Activated CD8-positive, alpha-beta memory T cell treated with anti-CD3 and anti-CD28 coated beads, Interleukin-2, amount 10 ng/mL, durations not matched to agents 7 days and 5 days (primary cell): ENCODE measurements at places on chromosomes 2 and 18. TPM values are rescaled to one million over a fixed set of nuclear protein-coding genes. Genes with fewer than 3 reads are reported as not detected.
A peak's percentile ranks its signal among the peaks of the same experiment; 100 is the strongest.

Gene UGT1A10
- total RNA-seq, result not detected

Gene EML6
- 3.1 TPM for total RNA-seq

DNA sequence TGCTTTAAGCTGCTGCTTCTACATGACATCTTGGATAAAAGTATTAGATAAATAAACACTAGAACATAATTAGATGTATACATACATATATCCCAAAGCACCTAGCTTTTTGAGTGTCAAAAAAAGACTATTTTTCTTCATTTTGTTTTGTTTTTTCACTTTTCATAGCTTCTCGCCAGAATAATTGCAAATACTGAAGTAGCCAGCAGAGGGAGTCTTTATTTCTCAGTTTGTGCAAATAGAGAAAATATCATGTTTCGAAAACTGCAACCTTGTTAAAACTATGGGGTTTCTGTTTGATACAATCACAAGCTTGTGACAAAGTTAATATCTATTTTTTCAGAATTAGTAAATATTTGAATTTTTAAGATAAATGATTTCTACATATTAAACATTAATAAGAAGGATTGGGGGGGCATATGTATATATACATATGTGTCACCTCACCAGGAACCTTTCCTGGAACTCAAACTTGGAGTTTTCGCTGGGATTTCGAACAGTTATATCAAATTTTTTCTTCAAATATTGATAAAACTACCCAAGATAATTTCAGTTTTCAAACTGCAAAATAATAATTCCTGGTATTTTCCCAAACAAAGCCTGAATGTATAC is 61.0 kb downstream of the GRB14 start:
- DNase-seq, result no peak
- H3K4me3 ChIP-seq, result no peak overlapping the region
- H3K27me3 ChIP-seq, result no peaks in the 10 kb centered on the region
- H3K36me3 ChIP-seq, result no peaks in the 10 kb centered on the region

Gene OTOF
- total RNA-seq, result 35.1 TPM

- no peaks in the 10 kb centered on the region for H3K36me3 ChIP-seq
- DNase-seq, result no peak
- H3K27ac ChIP-seq, result no peak overlapping the region
- no peak overlapping the region for H3K4me3 ChIP-seq
Observed at GRCh38 chr2:64853894-64854293, 135.3 kb upstream of the SLC1A4 start.

Gene UGT1A3
- not detected for total RNA-seq

Gene KCNE4
- not detected for total RNA-seq

GRCh38 chr2:21165350-21165749 is 41.6 kb downstream of the TDRD15 start:
- H3K27ac ChIP-seq, result no peak overlapping the region
- H3K36me3 ChIP-seq, result no peaks in the 10 kb centered on the region
- H3K4me1 ChIP-seq, result no peaks in the 10 kb centered on the region
- no peak overlapping the region for H3K4me3 ChIP-seq

- H3K27ac ChIP-seq, result no peak overlapping the region
- H3K36me3 ChIP-seq, result peaks cover 3% of the 10 kb centered on the region
- peaks cover 5% of the 10 kb centered on the region for H3K4me1 ChIP-seq
- H3K4me3 ChIP-seq, result no peak overlapping the region
Observed at GRCh38 chr2:8643996-8644356, 37.9 kb upstream of the ID2 start.

Gene ASAP2
- 0.44 TPM for total RNA-seq

- H3K27ac ChIP-seq, result no peak overlapping the region
- H3K36me3 ChIP-seq, result no peaks in the 10 kb centered on the region
- no peaks in the 10 kb centered on the region for H3K4me1 ChIP-seq
- H3K27me3 ChIP-seq, result peaks cover 2% of the 10 kb centered on the region
Observed at GRCh38 chr2:199775267-199775666, 75.7 kb downstream of the FTCDNL1 start.

Gene CEP76
- 18.0 TPM for total RNA-seq

GRCh38 chr18:47936952-47937351 is 6.5 kb upstream of the SMAD2 start:
- DNase-seq, result peak; percentile 68
- peaks cover under 1% of the 10 kb centered on the region for H3K27me3 ChIP-seq
- no peaks in the 10 kb centered on the region for H3K36me3 ChIP-seq

DNA sequence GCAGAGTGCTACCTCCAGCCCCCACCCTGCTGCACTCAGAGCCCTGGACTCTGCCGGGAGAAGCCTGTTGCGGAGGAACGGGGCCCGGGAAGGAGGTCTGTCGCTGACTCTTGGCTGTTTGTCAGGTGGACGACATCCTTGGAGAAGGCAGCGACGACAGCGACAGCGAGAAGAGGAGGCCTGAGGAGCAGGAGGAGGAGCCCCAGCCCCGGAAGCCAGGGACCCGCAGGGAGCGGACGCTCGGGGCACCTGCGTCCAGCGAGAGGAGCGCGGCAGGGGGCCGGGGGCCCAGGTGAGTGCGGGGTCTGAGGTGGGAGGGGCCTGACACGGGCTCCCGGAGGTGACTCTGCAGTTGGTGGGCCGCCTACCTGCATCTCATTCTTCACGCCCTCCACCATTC is 56.6 kb downstream of the CTDP1 start:
- H3K4me3 ChIP-seq, result no peak overlapping the region
- no peak overlapping the region for H3K27ac ChIP-seq
- H3K27me3 ChIP-seq, result no peaks in the 10 kb centered on the region
- H3K4me1 ChIP-seq, result no peaks in the 10 kb centered on the region
- H3K36me3 ChIP-seq, result peaks cover 88% of the 10 kb centered on the region
- DNase-seq, result no peak

DNA sequence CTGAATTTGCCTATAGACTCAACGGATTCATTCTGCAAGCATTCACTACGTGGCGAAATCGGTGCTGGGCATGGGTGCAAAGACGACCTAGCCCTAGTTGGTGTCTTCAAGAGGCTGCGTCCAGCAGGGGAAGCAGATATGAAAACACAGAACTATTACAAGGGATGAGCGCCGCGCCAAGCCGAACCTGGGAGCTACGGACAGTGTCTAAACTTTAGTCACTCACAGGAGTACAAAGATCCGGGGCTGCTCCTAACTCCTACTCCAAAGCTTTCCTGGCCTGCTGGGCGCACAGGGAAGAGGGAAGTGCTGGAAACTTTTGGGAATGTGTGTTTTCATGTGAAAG is 732 bp upstream of the ANXA4 start:
- H3K4me3 ChIP-seq, result peak overlapping the region; percentile 87
- no peaks in the 10 kb centered on the region for H3K27me3 ChIP-seq
- peak overlapping the region; percentile 85 for H3K27ac ChIP-seq
- DNase-seq, result peak; percentile 60
- H3K4me1 ChIP-seq, result peaks cover 19% of the 10 kb centered on the region

Gene ALK
- not detected for total RNA-seq

Gene CD226
- total RNA-seq, result 83.3 TPM

DNA sequence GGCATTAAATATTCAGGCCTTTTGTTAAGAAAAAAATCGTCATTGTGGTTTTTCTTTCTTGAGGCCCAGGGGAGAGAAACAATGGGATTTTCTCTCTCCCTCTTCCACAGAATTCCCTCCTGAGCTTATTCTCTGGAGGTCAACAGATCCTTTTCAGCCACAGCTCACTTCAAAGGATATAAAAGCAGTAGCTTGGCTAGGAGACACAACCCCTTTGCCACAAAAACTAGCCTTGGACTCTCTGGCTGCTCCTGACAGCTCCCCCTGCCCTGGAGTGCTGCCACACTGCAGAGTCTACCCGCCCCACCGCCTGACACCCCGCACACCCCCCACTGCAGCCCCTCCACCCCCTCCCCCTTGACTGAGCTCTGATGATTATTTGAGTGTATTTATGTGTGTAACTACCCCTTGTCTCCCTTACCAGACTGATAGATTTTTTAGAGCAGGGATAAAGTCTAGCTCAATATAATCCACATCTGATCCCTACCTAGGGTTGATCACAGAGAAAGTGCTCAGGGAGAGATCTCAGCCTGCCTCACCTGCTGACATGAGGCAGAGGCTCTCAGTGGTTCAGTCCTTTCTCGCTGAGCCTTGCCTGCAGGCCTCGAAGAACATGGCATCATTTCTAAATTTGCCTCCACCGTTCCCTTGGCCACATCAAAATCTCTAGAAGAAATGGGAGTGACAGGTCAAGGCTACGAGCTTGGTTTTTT is 132.2 kb upstream of the SP5 start:
- H3K27me3 ChIP-seq, result peaks cover 6% of the 10 kb centered on the region
- H3K27ac ChIP-seq, result no peak overlapping the region
- no peaks in the 10 kb centered on the region for H3K4me1 ChIP-seq
- DNase-seq, result no peak
- no peak overlapping the region for H3K4me3 ChIP-seq

- DNase-seq, result no peak
- H3K27me3 ChIP-seq, result peaks cover 35% of the 10 kb centered on the region
- no peak overlapping the region for H3K27ac ChIP-seq
- H3K4me1 ChIP-seq, result peaks cover 59% of the 10 kb centered on the region
- no peak overlapping the region for H3K4me3 ChIP-seq
Observed at GRCh38 chr18:46152436-46152807, 48.2 kb downstream of the HAUS1 start.

GRCh38 chr2:113831161-113831560 is 58.7 kb upstream of the ACTR3 start:
- no peaks in the 10 kb centered on the region for H3K27me3 ChIP-seq
- no peak overlapping the region for H3K27ac ChIP-seq
- DNase-seq, result no peak

DNA sequence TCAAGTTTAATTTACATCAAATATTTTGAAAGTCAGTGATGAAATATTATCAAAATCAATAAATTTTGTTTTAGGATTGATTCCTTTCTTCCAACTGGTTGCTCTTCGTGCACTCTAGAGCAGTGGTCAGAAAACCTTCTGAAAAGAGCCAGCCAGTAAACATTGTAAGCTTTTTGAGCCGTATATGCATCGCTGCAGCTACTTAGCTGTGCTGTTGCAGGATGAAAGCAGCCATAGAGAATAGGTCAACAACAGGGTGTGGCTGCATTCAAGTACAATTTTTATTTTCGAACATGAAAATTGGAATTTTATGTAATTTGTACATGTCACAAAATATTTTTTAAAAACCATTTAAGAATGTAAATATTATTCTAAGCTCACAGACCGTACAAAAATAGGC is 94.9 kb downstream of the MGAT5 start:
- H3K27me3 ChIP-seq, result no peaks in the 10 kb centered on the region
- DNase-seq, result no peak
- no peak overlapping the region for H3K27ac ChIP-seq
- no peak overlapping the region for H3K4me3 ChIP-seq
- H3K36me3 ChIP-seq, result peaks cover 31% of the 10 kb centered on the region
- peaks cover 8% of the 10 kb centered on the region for H3K4me1 ChIP-seq

- peaks cover 21% of the 10 kb centered on the region for H3K36me3 ChIP-seq
- no peak overlapping the region for H3K27ac ChIP-seq
- no peak for DNase-seq
Observed at GRCh38 chr2:156562124-156562523, 125.9 kb downstream of the GPD2 start.

- H3K27me3 ChIP-seq, result peaks cover 28% of the 10 kb centered on the region
- DNase-seq, result no peak
Observed at GRCh38 chr2:167859676-167860075, 387.7 kb downstream of the STK39 start.

Gene AGXT
- total RNA-seq, result not detected

Gene REG3G
- not detected for total RNA-seq

DNA sequence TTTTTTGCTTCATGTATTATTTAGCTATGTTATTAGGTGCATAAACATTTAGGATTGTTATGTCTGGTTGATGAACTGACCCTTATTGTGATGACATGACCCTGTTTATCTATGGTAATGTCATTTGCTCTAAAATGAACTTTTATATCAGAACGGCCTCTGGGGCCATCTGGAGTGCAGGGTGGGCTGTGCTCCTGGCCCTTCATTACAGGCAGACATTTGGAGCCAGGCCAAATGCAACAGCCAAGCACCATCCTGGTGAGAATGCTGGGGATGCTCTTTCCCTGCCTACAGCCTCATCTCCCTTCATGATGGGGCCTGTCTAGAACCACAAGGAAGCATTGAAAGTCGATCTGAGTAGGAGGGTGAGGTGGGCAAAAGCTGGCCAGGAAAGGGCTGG is 38.0 kb downstream of the HJURP start:
- no peaks in the 10 kb centered on the region for H3K36me3 ChIP-seq
- peaks cover 21% of the 10 kb centered on the region for H3K27me3 ChIP-seq
- H3K27ac ChIP-seq, result no peak overlapping the region
- DNase-seq, result no peak
- H3K4me3 ChIP-seq, result no peak overlapping the region
- H3K4me1 ChIP-seq, result no peaks in the 10 kb centered on the region

Gene SIX3
- 0.21 TPM for total RNA-seq

GRCh38 chr2:237752761-237753165 is 45.8 kb upstream of the RBM44 start:
- no peak overlapping the region for H3K4me3 ChIP-seq
- DNase-seq, result peak; percentile 73
- H3K27ac ChIP-seq, result peak overlapping the region; percentile 69
- no peaks in the 10 kb centered on the region for H3K27me3 ChIP-seq
- peaks cover 72% of the 10 kb centered on the region for H3K36me3 ChIP-seq
- H3K4me1 ChIP-seq, result peaks cover 30% of the 10 kb centered on the region

GRCh38 chr2:163774862-163775261 is 39.1 kb upstream of the FIGN start:
- no peaks in the 10 kb centered on the region for H3K27me3 ChIP-seq
- DNase-seq, result no peak
- no peak overlapping the region for H3K4me3 ChIP-seq
- H3K36me3 ChIP-seq, result no peaks in the 10 kb centered on the region

DNA sequence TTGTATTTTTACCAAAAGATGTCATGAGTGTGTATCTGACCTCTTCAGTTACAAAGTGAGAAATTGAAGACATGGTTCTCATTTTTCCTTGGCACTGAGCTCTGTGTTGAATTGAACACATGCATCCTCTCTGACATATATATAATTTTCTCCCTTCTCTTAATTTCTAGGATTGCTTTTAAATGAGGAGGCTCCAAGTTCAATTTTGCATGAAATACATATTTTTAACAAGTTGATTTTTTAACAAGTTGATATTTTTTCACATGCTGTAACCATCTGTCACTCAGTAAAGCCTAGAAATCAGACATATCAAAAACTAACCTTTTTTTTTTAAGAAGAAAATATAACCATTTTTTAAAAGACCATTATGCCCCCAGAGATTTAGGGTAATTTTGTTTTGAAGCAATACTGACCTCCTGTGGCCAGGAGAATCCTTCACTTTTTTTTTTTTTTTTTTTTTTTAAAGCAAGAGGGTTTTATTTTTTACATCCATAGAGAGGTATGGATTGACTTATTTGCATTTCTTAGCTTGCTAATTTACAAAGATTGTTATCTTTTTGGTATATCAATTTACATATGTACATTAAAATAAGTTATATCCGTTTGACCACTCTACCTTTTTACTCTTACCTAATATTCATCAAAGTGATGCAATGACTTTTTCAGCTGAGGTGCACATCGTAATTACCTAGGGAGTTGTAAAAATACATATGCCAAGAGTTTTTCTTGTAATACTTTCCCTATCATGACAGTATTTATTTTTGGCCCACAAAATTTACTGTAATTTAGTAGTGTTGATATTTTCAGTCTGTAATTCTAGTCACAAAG is 161.8 kb downstream of the SOCS6 start:
- DNase-seq, result no peak
- peaks cover 12% of the 10 kb centered on the region for H3K27me3 ChIP-seq
- H3K36me3 ChIP-seq, result no peaks in the 10 kb centered on the region
- H3K27ac ChIP-seq, result no peak overlapping the region

- H3K4me1 ChIP-seq, result no peaks in the 10 kb centered on the region
- no peaks in the 10 kb centered on the region for H3K27me3 ChIP-seq
- no peak for DNase-seq
- H3K36me3 ChIP-seq, result no peaks in the 10 kb centered on the region
- H3K27ac ChIP-seq, result no peak overlapping the region
Observed at GRCh38 chr2:133760376-133760775, 192.1 kb upstream of the NCKAP5 start.
